ENCODE measurements at places on chromosomes 6 and 20.

DNA sequence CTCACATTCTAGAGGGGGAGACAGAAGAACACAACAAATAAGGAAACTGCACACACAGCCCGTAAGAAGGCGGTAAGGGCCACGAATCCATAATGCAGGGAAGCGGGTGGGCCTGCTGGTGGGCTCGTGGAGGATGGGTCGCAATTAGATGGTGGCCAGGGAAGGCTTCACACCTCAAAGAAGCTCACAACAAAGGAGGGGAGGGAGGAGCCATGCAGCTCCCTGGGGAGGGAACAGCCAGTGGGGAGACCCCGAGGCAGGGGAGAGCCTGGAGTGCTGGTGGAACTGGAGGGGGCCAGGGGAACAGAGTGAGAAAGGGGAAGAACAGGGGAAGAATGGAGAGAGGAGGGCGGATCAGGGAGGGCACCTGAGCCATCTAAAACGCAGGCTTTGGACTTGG lies 13.4 kb downstream of the SRC start:
- no peak for DNase-seq

- peak; percentile 10 for DNase-seq
Measured at GRCh38 chr6:150417899-150418826, 49.4 kb downstream of the IYD start.

- DNase-seq, result no peak
Measured at GRCh38 chr6:4808396-4808795, 32.2 kb downstream of the CDYL start.

DNA sequence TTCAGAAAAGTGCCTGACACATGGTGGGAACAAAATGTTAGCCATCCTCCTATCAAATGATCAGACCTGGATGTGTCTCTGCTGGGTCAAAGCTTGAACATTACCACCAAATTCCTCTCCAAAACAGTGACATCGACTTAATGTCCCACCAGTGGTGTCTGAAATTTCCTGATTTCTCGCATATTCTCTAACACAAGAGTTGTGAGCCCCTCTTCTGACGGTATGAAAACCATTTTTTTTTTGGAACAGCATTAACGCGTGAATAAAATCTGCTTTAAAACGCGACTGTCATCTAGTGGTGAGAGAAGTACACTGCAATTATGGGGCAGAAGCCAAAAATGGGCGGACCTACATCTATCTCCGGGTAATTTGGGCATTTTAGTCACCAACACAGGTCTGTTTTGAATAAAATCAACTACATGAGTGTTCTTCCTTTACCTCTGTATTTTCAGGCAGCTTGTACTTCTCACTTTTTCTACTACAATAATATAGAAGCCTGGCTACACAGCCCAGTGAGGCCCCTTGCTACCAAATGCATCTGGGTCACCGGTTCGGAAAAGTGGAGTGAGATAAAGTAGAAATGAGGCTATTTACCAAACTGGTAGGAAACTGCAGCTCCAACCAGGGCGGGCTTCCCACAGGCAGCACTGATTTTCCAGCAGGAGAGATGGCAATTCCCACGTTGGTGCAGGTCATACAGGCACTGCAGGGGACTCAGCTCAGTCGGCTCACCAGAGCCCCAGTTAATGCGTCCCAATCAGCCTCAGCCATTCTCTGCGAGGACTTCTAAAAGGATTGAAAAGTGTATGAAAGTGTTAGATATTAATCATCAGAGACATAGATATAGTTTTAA lies 27.4 kb downstream of the MGME1 start:
- DNase-seq, result no peak

- DNase-seq, result no peak
Measured at GRCh38 chr6:26088344-26088743, 1.1 kb downstream of the HFE start.

DNA sequence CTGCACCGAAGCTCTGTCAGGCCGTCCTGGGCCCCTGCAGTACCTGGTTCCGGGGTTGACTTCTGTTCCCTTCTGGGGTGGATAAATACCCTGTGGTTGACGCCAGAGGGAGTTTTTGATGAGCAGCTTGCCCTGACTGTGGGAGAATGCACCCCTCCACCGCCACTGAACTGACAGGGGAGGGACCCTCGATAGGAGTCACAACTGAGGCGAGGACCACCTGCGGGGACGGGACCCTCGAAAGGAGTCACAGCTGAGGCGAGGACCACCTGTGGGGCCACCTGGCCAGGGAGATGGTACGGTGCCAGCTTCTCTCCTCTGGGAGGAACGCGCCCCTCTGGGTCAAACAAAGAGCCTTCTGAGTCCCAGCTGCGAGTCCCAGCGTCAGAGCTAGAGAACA lies 100.1 kb upstream of the FRMD1 start:
- no peak for DNase-seq

- DNase-seq, result no peak
Measured at GRCh38 chr6:22838345-22838744, 269.0 kb downstream of the HDGFL1 start.

- DNase-seq, result no peak
Measured at GRCh38 chr6:108559884-108560462, 744 bp upstream of the FOXO3 start.

DNA sequence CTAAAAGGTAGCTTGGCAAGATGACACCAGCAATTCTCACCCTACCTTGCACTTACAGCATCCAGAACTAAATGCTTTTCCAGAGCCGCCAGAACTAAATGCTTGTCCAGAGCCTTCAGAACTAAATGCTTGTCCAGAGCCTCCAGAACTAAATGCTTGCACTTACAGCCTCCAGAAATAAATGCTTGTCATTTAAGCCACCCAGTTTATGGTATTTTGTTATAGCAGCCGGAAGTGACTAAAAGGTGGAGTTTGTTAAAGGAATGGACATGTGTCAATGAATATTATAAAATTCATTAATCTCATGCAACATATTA lies 133.5 kb downstream of the GPX5 start:
- no peak for DNase-seq

- DNase-seq, result no peak
Measured at GRCh38 chr20:56805313-56805712, 176.2 kb downstream of the TFAP2C start.

DNA sequence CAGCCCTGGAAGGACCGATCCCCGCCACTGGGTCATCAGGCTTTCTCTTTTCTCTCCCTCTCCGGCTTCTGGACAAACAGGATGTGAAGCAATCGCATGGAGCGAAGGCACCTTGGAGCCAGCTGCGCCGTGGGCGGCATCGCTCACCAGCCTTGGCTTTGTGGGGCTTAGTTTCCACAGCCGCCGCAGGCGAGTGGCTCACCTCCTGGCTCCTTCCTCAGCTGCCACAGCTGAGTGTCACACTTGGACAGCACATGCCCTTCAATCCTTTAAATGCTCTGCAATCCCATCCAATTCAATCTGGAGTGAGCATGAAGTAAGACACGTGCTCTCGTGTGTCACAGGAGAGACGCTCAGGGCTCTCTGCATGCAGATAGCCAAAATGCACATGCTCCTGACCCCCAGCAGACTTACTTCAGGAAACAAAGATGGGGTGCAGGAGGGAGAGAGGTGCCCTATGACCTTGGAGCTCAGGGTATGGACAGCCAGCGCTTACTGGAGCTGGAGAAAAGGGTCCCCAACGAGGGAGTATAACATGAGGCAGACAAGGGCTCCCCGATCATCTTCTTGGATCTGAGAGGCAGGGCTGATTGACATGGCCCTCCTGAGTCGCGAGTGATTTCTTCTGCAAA lies 70.9 kb downstream of the BMP7 start:
- DNase-seq, result no peak

- DNase-seq, result no peak
Measured at GRCh38 chr20:43528258-43528875, 20.9 kb downstream of the L3MBTL1 start.

GRCh38 chr6:3825851-3826581 lies 23.2 kb upstream of the FAM50B start:
- DNase-seq, result peak; percentile 90

DNA sequence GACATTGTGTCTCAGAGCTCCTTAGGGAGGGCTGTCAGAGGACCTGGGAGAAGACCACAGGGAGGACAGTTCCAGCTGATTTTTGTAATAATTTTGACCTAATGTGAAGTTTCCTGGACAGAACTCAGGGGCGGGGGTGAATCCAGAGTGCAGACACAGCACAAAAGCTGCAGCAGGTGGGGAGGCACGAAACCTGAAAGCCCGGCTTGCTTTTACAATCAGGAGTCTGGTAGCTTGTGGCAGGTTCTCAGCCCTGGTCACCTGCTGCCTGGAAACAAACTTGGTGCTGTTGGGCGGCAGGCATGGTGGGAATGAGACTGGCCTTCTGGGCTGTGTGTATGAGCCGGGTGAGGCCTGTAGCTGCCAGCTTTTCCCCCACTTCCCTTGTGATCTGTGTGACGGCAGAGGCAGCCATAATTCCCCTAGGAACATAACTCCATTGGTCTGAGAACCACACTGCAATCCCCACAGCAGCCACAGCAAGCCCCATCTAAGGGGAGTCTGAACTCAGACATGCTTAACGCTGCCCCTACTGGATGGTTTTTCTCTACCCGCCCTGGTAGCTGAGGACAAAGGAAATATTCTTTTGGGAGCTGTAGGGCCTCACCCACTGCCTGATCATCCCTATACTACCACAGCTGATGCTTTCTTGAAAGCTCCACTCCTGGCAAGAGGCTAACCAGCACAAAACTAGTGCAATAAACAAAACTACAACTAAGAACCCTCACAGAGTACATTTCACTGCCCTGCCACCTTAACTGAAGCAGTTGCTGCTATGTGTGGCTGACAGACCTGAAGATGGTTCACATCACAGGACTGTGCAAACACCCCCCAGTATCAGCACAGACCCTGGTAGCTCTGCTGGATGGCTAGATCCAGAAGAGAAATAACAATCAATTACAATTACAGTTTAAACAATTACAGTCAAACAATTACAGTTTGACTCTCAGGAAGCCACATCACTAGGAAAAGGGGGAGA lies 1055.1 kb upstream of the GJE1 start:
- DNase-seq, result no peak

DNA sequence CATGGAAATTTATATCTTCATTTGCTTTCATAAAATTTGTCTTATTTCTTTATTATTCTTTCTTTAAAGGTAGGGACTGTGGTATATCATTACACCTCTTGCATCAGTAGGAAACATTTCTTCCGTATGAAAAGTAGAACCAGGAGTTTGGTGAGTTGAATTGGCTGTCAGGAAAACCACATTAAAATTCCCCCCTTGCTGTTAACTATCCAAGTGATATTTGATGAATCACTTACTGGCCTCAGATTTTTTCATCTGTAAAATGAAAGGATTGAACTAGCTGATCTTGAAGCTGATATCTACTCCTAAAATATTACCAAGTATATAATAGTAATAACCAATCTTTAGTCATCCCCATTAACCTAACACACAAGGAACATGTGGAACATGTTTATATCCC lies 460.9 kb downstream of the GJA1 start:
- no peak for DNase-seq

- no peak for DNase-seq
Measured at GRCh38 chr6:159399751-159400221, 230.6 kb downstream of the FNDC1 start.

- DNase-seq, result no peak
Measured at GRCh38 chr6:16349544-16349943, 111.2 kb downstream of the GMPR start.

GRCh38 chr6:133187114-133187513 lies 54.0 kb upstream of the EYA4 start:
- no peak for DNase-seq

DNA sequence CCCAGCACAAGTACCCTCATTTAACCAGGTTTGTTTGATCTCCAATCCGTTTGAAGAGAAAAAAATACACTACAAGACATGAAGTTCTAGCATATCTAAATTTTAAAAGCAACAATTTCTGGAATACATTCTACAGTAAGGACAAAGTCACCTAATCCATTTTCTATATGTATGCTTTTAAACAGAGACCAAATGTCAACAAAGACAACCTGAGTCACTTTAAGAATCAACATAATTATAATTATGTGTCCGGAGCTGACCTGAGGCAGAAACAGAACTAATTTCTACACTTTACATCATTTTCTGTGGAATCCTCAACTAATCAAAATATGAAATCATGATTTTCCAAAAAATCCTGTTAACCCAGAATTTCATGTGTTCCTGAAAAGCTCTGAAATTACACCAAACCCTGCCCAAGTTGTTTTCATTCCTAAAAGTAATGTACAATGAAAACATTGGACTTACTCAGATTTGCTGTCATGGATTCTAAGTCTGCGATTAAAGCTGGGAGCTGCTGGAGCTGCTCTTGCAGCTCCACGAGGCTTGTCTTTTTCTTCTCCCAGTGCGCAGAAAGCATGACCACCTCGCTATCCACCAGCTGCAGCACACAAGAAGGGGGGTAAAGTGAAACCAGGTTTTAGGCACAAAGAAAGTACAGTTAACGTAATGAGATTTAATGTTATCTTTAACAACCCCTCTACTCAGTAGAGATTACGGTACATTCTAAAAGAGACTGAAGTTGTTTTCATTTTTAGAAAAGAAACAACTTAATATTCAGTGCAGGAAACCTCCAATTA lies 35.8 kb downstream of the DTNBP1 start:
- no peak for DNase-seq

GRCh38 chr6:106064756-106065155 lies 21.4 kb upstream of the PRDM1 start:
- DNase-seq, result no peak

GRCh38 chr20:57723816-57724215 lies 14.0 kb upstream of the PMEPA1 start:
- DNase-seq, result no peak

GRCh38 chr20:22795871-22796270 lies 211.5 kb upstream of the FOXA2 start:
- peak; percentile 87 for DNase-seq

DNA sequence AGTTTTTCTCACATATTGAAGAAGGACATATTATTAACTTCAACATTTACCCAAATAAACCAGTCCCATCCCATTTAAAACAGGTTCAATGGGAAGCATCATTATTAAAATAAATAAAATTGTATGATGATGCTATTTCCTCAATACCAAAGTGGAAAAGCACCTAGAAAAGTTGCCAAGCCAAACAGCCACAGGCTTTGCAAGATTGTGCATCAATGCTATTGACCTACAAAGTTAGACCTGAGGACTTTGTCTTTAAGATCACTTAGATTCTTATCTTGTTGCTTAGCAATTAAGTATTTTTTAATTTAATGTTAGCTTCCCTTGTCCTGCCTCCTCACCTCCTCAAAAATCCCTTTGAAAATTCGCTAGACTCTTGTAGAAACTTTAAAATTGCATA lies 132.1 kb downstream of the SAMD5 start:
- no peak for DNase-seq

DNA sequence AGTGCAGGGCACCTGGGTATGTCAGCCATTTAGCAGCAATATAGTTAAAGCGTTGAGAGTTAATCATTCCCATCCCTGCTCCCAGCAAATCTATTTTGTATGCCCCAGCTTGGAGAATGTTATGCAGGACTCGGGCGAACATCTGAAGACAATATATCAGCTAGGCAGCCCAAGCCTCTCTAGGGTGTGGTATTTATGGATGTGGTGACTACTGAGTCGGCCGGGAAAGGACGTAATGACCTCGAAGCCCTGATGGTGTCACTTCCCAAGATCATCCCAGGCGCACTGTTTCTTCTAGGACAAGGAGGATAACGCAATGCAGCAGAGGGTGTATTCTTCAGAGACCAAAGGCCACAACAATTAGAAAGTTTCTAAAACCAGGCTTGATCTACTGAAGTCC lies 63.6 kb upstream of the FAM184A start:
- no peak for DNase-seq
